ENCODE measurements at places on chromosomes 3 and 15.

DNA sequence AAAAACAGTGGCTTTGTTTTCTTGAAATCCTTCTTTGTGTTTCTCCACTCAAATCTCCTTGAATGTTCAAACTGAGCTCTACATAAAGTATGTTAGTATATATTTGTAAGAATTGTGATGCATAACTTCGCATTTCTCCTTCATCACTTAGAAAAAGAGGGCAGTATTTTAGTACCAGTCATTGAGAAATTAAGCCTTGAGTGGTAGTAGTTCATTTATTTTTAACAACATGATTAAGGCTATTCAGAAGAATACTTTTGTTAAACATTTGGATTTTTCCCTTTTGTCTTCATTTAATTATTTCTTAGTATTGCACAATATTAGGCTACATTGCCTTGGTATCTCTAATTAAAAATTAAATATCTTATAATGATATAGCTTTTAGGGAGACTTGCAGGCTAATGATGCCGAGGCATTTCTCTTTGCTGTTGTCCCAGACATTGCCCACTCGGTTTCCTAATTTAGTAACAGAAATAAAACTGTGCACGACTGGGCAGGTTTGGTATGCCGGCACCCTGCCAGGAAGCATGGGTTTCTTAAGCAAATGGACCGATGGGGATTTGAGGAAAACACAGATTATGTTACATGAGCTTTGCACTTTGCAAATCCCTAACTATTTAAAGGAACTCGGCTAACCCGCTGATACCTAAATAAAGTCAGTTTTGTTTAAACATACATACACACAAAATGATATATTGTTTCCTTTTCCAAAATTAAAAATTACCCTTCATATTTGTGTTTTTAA, 54.7 kb downstream of the LRRC28 start:
- no peak for DNase-seq

DNA sequence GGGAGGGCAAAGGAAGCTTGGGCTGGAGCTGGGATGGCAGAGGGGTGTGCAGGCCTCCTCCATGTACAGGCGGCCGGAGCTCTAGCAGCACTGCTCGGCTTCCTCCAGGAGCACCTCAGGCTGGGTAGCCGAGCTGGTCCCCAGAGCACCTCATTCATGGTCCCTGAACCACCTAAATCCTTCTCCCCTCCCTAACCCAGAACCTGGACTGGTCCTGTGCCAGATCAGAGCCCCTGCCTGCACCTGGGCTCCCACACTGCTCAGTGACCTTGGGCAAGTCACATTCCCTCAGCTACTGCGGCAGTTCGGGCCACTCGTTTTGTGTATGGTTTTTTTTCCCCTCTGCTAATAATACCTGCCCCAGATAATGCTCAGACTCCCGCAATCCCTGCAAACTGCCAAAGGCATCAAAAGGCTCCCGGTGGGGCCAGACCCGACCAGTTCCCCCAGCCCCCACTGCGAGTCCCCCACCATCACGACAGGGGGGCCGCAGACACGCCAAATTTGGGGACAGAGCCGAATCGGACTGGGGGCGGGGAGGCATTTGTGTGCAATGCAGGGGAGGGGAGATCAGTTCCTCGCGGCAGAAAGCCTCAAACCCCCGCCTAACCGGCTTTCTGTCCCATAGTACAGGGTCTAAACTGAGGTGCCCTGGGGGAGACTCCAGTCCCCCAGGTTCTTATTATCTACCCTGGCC, 1.3 kb downstream of the SEMA7A start:
- no peak for DNase-seq

DNA sequence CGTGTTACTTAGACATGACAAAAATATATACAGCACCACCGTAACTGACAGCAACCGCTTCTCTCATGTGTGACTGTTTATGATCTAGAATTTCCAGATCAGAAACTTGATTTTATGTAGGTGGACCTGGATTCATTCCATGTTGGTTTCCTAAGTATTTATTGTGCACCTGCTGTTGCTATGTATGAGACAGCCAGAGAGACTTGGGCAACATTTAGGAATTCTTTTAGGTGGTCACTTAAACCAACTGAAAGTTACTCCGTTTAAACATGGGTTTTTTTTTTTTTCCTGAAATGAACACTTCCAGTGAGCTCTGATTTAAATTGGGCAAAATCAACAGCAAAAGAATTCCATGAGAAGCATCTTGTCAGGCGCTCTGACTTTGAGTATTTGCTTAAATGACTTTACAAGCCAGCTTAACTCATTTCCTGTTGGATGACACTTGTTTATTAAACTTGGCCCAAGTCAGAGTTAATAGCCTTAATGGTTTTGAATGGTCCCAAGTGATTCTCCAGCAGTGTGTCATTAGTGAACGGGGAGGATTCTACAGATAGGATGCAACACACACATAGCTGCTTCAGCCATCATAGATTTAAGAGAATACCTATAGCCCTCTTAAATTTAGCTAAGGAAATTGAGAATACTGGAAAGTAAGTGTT, 31.8 kb downstream of the MITF start:
- DNase-seq: no peak

DNA sequence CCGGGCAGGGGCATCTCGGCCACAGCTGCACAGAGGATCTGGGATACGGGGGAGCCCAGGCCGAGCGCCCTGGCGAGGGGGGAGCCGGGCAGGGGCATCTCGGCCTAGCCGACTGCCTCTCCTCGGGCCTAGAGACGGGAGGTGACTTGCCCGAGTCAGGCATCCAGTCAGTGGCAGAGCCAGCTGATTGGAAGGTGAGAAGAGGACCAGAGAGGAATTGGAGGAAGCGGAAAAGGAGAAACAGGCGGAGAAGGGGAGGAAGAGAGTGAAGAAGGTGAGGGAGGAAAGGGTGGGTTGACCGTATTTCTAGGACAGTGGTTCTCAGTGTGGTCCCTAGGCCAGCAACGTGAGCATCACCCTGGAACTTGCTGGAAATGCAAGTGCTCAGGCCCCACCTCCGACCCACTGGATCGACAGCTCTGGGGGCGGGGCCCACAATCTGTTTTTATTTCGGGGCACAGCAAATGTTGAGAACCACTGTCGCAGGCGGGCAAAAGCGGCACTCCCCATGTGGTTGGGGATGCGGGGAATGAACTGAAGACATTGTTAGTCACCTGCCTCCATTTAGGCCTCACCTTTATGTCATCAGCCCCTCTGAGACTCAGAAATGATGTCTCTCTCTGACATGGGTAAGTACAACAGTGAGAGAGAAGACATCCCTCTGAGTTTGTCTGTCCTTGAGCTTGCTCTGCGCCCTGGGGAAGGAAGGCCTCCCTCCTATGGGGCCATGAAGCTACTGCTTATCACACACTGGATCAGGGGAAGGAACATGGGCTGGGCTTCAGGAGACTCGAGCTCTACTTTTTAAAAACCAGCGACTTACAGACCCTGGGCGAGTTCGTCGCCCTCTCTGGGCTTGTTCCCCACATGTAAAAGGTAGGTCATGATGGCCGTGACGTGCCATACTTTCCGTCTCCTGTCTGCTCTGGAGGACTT, 1.0 kb upstream of the MELTF start:
- DNase-seq: peak; percentile 83

- DNase-seq: no peak
These were observed at the start of gene ALDH1L1 for GRCh38 chr3:126180477-126181397. TSS of gene ALDH1L1 (minus strand) at chr3:126180586. CDS start at chr3:126160979, 19,607 bp downstream.

DNA sequence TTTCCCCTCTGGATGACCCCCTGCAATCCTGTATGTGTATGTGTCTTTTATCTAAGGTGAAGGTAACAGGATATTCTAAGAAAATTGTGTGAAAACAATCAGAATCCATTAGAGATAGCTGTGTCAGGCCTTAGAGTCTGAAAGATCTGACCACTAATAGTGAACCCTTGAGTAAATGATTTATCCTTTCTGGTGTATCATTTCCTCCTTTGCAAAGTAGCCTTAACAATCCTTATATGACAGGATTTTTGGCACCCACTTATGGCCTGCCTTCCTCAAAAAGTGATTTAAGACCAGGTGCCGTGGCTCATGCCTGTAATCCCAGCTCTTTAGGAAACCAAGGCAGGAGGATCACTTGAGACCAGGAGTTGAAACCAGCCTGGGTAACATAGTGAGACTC, 110.2 kb downstream of the RBPMS2 start:
- DNase-seq: no peak

GRCh38 chr3:194298331-194299227, 52.5 kb downstream of the CPN2 start:
- peak; percentile 79 for DNase-seq

DNA sequence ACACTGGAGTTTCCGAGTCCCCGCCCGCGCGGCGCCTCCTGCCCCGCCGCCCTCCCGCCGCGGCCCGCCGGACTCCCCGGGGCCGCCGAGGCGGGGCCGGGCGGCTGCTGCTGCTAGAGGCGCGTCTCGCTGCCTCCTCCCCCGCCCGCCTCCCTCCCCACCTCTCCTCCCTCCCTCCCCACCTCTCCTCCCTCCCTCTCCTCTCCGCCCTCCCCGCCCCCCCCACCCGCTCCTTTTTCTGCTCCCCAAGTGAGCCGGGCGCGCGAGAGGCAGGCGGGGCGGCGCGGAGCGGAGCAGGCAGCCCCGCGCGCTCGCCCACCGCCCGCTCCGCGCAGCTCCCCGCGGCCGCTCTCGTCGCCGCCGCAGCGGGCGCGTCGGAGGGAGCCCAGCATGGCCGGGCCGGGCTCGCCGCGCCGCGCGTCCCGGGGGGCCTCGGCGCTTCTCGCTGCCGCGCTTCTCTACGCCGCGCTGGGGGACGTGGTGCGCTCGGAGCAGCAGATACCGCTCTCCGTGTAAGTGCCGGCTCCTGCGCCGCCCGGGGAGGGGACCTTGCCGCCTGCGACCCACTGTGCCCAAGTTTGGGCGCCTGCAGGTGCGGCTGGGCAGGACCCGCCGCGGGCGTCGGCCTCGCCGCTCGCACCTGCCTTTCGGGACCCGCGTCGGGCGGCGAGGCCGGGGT, at the start of gene CACNA2D3:
CACNA2D3 (plus strand) TSS at position 229 of the 679 bp plus-strand sequence.
- DNase-seq: no peak

GRCh38 chr15:81160312-81161159, 26.5 kb downstream of the CFAP161 start:
- no peak for DNase-seq

- DNase-seq: no peak
These were observed 50.1 kb upstream of the MBNL1 start for GRCh38 chr3:152218602-152219001.

DNA sequence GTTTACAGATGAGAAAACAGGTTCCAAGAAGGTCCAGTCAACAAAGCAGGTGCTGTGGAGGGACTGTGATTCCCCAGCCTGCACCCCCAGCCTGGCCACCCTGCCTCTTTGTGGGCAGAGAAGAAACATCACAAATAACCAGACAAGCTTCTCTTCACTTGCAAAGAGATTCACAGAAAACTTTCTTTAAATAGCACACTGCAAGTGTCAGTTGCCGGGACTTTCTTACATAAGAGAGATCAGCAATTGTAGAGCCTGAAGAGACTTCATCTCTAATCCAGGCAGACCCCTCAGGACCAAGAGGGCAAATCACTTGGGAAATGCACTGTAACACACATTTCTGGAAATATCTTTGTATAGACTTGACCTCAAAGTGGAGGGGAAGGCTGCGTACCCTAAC, 207.9 kb upstream of the CHRNA7 start:
- no peak for DNase-seq

GRCh38 chr3:73605412-73605811, 19.3 kb downstream of the PDZRN3 start:
- DNase-seq: no peak

- no peak for DNase-seq
These were observed 22.4 kb downstream of the PTH1R start for GRCh38 chr3:46900007-46900292.

GRCh38 chr3:99683465-99683864, 45.1 kb downstream of the COL8A1 start:
- no peak for DNase-seq

DNA sequence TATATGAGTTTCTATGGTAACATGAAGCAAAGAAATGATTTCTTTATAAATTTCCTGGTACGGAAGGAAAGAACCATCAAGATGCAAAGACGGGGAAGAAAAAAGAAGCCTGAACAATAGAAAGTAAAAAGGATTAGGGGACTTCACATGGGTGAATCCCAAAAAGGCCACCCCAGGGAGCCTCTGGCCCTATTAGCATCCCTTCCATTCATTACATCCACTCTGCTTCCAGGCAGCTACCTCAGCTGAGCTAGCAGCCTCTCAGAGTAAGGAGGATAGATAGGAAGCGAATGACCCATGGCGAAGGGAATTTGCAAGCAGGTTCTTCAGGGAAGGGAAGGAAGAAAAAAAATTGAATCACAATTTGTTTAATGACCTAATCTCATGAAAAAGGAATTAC, 81.6 kb downstream of the GABRB3 start:
- no peak for DNase-seq

GRCh38 chr3:120615847-120616609, 19.9 kb downstream of the NDUFB4 start:
- DNase-seq: peak; percentile 55

DNA sequence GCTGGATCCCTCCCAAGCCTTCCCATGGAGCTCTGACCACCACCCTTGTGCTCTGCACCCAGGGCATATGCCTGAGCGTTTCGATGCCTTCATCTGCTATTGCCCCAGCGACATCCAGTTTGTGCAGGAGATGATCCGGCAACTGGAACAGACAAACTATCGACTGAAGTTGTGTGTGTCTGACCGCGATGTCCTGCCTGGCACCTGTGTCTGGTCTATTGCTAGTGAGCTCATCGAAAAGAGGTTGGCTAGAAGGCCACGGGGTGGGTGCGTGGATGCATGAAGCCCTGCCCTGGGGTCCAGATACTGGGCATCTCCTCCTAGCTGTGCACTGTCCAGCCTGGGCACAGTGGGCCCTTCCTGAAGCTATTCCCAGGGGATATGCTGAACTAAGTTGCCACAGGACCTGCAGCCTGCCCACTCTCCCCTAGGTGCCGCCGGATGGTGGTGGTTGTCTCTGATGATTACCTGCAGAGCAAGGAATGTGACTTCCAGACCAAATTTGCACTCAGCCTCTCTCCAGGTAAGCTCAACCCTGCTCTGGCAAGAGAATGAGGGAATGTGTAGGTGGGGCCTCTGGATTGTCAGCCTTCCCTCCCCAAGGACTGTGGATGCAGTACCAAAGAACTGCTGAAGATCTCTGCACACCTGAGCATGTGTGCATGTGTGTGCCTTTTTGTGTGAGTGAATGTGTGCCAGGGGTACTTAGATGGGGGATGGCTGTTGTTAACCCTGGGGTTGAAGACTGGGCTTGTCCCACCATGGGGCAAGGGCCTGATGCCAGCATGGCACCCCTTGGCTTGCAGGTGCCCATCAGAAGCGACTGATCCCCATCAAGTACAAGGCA, 2.1 kb downstream of the MYD88 start:
- DNase-seq: peak; percentile 81

- no peak for DNase-seq
These were observed 344.2 kb upstream of the PPP2R3A start for GRCh38 chr3:135621184-135621920.

GRCh38 chr3:24316887-24317383, 177.7 kb downstream of the THRB start:
- DNase-seq: no peak

GRCh38 chr3:55895897-55896566, 408.9 kb upstream of the WNT5A start:
- DNase-seq: no peak

DNA sequence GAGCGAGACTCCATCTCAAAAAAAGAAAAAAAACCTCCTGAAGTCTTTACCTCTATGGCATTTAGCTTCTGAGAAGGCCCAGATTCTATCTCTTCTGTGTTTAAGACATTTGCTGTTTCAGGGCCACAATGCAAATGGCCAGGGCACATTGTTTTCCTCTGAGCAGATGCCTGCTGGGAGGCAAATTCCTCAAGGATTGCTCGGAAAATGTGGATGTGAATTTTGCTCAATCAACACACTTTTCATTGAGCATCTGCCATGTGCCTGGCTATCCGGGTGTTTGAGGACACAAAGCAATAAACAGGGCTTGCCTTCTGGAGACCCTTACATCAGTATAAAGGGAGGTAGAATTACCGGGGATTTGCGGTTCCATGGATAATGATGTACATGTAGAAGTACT, 20.0 kb downstream of the TRIM71 start:
- DNase-seq: peak; percentile 13

All from lower leg skin (tissue), 4 donors.